Epithelial cell of proximal tubule (primary cell): ENCODE measurements at places on chromosomes 16 and 17.

DNA sequence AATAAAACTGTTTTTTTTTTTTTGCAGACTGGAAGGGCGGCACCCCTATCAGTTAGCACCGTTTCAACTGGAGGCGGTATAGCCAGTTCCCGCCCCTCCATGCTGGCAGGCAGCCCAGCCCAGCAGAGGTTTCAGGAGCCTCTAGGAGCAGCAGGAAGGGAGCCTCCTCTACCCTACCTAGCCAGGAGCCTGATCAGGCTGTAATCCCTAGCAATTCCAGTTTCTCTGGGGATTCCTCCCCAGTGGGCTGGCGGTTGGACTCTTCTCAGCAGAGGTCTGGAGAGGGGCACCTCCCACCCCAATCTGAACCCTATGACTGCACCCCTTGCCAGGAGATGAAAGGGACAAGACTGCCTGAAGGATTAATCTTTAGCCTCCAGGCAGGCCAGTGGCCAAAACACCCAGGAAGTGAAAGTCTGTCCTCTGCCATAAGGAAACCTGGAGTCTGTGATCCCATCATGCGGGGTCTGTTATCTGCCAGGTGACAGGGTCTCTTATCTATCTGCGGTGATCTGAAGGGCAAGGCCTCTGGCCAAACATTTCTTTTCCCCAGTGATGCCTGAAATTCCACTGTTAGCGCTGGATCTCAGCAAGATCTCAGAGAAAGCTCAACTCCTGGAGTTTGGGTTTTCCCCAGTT, 4.9 kb upstream of the CDH1 start:
- DNase-seq, result no peak

DNA sequence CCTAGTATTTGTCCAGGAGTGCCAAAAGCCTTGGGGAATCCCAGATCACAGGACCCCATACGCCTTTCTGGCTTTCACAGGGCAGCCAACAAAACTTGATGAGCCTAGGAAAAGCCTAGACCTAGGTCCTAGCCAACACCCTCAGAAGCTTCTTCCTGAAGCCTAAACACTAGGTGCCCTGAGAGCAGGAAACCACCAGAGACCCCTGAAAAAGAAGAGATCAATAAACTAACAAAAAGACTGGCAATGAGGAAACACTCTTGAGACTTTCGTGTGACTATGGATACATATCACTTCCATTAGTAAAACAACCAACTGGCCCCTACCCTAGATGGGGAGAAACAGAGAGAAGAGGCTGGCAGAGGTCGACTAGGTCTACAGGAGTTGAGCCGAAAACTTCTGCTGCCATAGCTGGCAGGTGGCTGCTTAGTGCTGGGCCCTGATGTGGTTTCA, 1.2 kb downstream of the ORMDL3 start:
- DNase-seq, result no peak

GRCh38 chr16:59295993-59296736, 562.0 kb upstream of the GOT2 start:
- DNase-seq, result no peak

- DNase-seq, result no peak
These were observed 2.7 kb upstream of the CDK5R1 start for GRCh38 chr17:32484041-32484461.

DNA sequence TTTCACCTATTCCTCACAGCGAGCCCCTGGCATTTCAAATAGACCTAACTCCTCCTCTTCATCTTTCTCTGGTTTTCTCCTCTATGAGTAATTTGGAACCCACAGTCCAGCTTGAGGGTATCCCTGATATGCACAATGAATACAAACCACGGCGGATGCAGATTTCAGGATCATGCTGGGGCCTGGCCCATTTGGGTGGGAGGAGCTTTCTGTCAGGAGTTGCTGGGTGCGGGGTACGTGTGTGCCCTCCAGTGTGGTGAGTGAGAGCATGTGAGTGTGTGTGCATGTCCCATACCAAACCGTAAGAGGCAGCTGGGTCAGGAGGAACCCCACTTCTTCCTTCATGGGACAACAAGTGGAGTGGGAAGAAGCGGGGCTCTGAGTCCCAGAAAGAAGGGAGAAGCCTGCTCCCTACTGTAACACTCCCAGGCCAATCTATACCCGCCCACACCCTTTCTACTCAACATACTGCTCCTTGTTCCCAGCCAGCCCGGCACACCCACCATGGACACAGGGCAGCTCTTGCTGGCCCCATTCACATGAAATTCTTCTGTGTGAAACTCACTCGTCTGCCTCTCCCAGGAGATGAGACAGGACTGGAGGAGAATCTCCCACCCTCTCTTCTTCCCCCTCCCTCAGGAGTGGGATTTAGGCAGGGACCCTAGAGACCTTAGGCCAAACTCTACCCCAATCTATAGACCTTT, 18.4 kb downstream of the CNTNAP1 start:
- no peak for DNase-seq

DNA sequence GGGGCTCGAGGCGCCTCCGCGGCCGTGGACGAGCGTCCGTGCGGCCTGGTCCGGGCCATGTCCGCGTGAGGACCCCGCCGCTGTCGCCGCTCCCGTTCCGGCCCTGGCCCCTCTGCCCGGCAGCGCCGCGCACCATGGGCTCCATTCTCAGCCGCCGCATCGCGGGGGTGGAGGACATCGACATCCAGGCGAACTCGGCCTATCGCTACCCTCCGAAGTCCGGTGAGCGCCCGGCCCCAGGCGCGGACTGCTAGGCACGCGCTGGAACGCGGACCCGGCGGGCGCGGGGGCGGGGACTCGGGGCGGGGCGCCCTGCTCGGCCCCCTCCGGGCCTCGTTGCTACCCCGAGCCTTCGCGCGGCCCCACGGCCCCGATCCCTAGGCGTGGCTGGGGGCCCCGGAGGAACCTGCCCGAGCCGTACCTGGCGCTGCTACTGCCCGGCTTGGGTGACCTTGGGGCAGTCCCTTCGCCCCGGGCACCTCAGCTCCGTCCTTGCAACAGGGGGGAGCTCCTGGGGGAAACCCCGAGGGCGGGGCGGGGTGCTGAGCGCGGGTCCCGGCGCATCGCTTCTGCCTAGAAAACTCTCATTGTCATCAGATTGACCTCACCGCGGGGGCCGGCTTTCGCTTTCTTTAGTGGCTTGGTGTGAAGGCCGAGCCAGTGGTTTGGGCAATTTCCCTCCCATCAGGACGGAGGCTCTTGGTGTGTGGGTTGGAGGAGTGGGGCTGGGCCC, 367 bp downstream of the MGRN1 start:
- DNase-seq, result no peak
